ENCODE measurements at places on chromosomes 2 and 18. TPM values are rescaled to one million over a fixed set of nuclear protein-coding genes. Genes with fewer than 3 reads are reported as not detected.

DNA sequence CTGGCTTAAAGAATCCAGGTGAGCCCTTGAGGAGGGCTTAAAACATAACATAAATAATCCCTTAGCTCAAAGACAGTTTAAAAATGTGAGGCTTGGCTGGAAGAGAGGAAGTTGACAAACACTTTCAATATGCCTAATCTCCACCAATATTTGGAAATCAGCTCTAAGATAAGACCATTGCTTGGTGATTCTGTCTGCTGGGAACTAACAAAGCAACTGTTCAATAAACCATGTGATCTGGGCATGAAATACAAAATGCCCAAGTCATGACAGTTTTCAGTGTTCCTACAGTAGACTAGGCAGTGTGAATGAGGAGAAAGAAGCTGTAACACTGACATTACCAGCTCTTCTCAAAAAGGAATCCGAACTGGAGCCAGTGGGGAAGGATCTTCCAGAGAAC, 10.7 kb downstream of the MFF start:
- no peak for DNase-seq

GRCh38 chr18:3819961-3820360, 370.0 kb downstream of the TGIF1 start:
- DNase-seq: no peak

DNA sequence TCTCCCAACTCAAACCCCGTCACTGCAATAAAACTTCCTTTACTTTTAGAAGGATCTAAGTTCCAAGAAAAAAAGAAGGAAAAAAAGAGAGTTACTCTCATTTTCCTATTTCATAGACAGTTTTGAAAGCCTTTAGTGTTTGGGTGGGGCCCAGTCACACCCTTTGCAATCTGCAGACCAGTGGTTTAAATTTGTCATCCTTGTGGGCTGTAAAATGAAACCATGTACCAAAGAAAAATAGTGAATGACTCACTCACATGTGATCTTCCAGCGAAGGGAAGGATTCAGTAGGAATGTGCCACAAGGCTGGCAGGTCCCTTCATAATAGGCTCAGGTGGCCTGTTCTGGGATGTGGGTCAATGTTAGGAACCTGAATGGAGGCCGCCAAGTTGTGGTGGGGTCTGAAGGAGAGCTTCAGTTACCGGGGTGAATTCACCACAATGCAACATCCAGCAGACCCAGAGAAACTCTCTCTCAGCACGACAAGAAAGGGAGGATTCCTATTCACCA, 28.3 kb downstream of the ANXA4 start:
- DNase-seq: no peak

Gene PSMA8
- not detected for total RNA-seq

DNA sequence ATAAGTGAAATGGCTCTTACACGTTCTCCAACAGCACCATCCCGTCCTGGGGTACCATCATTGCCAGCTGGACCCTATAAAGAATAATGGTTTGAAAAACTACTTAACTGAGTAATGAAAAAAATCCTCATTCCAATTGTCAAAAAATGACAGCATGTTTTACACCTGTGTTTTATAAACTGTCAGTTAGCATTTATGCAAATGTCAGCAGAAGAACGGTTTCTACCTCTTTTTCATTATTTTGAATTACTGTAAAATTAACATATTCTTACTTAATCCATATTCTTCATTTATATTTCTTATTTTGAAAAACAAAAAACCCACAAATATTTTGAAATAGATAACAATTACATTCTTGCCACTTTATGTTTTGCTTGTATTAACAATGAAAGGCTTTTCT, 74.0 kb downstream of the COL3A1 start:
- DNase-seq: no peak

Gene CRYGC
- not detected for total RNA-seq

Gene FBLN7
- total RNA-seq: 3.3 TPM

Gene STPG4
- total RNA-seq: 2.6 TPM

Gene NETO1
- 0.66 TPM for total RNA-seq

DNA sequence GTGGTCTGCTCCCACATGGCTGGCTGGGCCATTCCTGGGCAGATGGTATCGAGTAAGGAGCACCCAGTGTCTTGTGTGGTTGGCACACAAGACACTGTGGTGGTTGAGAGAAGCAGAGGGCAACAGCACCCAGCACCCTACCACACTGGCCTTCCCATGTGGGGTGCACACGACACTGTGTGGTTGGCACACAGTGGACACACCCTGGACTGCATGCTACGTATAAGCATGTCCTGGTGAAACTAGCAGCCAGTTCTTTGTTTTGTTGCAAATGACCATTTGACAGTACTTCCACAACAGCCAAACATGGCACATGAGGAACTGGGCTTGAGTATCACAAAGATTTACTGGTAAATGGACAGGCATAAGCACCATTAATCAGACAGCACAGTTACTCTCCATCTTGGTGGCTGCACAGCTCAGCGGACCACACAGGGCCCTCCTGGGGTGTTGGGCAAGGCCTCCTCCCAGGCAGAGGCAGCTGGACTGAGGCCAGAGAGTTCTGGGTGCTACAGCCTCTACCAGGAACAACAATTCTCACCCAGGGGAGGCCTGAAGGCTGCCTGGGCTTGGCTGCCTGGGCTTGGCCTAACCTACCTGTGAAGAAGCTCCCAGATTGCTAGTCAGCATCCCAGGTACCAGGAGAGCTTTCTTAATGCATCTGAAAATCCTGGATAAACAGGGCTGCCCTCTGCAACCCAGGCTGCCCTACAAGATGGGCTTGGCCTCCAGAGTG, 59.3 kb upstream of the ALPP start:
- no peak for DNase-seq

Gene NXPH2
- not detected for total RNA-seq

GRCh38 chr2:236359426-236360045, 95.3 kb upstream of the ASB18 start:
- no peak for DNase-seq

All from tibial nerve (tissue), 4 donors.